Neural crest cell (in vitro differentiated cells): ENCODE measurements at places on chromosomes 5 and 9. TPM values are rescaled to one million over a fixed set of nuclear protein-coding genes. Genes with fewer than 3 reads are reported as not detected.

DNA sequence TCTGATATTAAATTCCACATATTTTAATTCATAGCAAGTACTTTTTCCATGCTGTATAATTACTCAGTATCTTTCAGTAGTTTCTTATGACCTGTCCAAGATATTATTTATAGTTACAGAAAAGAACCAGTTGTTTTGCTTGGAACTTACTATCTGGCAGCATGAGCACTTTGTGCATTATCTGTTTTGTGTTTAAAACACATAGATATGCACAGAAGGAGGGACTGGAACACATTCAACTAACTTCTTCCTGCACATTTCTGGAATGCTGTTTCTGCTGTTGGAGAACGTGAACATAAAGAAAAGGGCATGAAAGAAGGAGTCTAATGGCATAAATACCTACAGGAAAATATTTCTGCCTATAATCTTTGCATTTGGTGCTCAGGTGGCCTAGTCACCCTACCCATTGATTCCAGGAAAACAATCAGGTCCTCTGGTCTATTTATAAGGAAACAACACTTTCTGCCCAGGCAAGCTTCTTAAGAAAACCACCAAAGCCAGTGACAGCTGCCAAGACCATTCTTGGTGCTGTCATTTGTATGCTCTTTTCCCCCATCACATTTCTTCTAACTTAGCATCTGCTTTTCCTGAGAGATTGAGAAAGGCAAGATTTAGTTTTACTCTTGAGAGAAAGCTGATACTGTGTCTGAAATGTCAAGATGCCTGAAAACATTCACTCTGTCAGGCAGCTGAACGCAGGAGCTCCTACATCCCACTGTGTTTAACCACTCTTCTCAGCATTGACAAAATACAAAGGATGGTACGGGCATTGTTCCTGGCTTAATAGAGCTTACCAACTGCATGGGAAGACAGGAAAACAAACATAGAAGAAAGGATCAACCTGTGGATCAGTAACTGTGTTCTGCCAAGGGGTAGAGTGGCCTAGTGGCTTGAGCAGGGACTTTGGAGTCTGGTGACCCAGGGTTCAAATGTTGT, 40.3 kb downstream of the RAB3C start:
- peaks cover 8% of the 10 kb centered on the region for H3K4me1 ChIP-seq
- no peaks in the 10 kb centered on the region for H3K27me3 ChIP-seq
- H3K4me3 ChIP-seq: no peak overlapping the region
- no peak for DNase-seq

Gene SHC3
- total RNA-seq: 14.9 and 17.7 TPM in 2 replicates

Gene PCDHB16
- total RNA-seq: 11.4 and 12.6 TPM in 2 replicates

GRCh38 chr5:34691326-34691725, 35.2 kb downstream of the RAI14 start:
- H3K36me3 ChIP-seq: peaks cover 5% of the 10 kb centered on the region
- H3K27me3 ChIP-seq: no peaks in the 10 kb centered on the region
- H3K27ac ChIP-seq: no peak overlapping the region
- peaks cover 31% of the 10 kb centered on the region for H3K4me1 ChIP-seq

DNA sequence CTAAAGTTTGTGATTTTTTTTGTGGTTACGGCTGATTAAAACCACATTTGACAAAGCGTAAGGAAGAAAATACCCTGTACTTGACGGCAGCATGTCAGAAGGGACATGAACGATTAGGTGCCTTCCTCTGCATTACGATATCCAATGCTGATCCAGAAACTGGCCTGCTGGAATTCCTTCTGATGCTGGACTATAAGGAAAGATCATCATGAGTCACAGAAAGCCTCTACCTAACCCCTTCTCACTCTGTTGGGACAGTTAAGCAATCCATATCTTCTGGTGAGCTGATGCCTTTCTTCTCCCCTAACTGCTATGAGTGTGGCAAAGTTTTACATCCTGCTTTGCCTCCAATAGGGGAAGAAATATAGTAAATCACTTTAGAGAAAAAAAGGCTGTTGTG, 78.4 kb upstream of the PAPPA start:
- H3K4me3 ChIP-seq: no peak overlapping the region
- H3K27me3 ChIP-seq: no peaks in the 10 kb centered on the region
- no peaks in the 10 kb centered on the region for H3K4me1 ChIP-seq
- H3K36me3 ChIP-seq: no peaks in the 10 kb centered on the region
- DNase-seq: no peak

- no peaks in the 10 kb centered on the region for H3K4me1 ChIP-seq
- no peak overlapping the region for H3K27ac ChIP-seq
- DNase-seq: no peak
- no peaks in the 10 kb centered on the region for H3K27me3 ChIP-seq
Observed at GRCh38 chr9:79955300-79955699, 383.5 kb downstream of the TLE4 start.

- H3K4me3 ChIP-seq: no peak overlapping the region
- H3K4me1 ChIP-seq: no peaks in the 10 kb centered on the region
- H3K27me3 ChIP-seq: no peaks in the 10 kb centered on the region
- DNase-seq: no peak
- H3K36me3 ChIP-seq: peaks cover 5% of the 10 kb centered on the region
Observed at GRCh38 chr9:86064220-86064619, 35.1 kb downstream of the GOLM1 start.
